Activated naive CD8-positive, alpha-beta T cell treated with anti-CD3 and anti-CD28 coated beads for 36 hours (primary cell): ENCODE measurements at places on chromosomes 7 and 10.

GRCh38 chr10:102269017-102269416 lies 23.7 kb downstream of the GBF1 start:
- H3K4me3 ChIP-seq = no peak overlapping the region
- H3K36me3 ChIP-seq = peaks cover 13% of the 10 kb centered on the region
- H3K27ac ChIP-seq = no peak overlapping the region
- DNase-seq = no peak

GRCh38 chr10:4370376-4370775 lies 455.6 kb upstream of the AKR1E2 start:
- no peaks in the 10 kb centered on the region for H3K4me1 ChIP-seq
- H3K27ac ChIP-seq = no peak overlapping the region
- no peak overlapping the region for H3K4me3 ChIP-seq
- H3K36me3 ChIP-seq = no peaks in the 10 kb centered on the region
- DNase-seq = no peak

DNA sequence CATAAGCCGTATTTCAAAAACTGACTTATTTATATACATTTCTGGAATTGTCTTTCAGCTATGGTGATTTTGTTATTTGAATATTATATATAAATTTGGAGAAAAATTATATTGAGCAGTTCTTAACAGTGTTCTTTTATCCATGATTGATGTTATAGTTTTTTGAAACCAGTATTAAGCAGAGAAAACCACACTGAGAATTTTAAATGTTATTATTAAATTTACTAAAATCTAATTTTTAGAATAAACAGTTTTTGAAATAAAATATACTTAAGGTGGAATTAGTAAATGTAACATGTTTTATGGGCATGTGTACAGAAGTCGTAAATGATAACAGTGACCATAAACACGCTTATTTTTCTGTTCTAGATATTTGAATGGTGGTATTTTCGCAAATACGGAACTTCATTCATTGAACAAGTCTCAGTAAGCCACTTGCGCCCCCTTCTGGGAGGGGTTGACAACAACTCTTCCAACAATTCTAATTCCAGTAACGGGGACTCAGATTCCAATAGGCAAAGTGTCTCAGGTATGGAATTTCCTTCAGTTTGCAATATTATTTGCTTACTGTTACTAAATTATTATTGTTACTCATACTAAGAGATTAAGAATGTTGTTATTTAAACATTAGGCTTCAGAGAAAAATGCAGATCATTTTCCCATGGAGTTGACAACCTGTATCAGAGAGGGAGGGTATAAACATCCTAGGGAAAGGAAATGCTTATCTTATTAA lies 166.1 kb downstream of the ST7 start:
- H3K27me3 ChIP-seq = no peaks in the 10 kb centered on the region
- DNase-seq = peak; percentile 67
- peaks cover 3% of the 10 kb centered on the region for H3K36me3 ChIP-seq
- H3K4me1 ChIP-seq = peaks cover 5% of the 10 kb centered on the region
- H3K4me3 ChIP-seq = no peak overlapping the region

- H3K4me3 ChIP-seq = no peak overlapping the region
- no peaks in the 10 kb centered on the region for H3K27me3 ChIP-seq
- H3K36me3 ChIP-seq = peaks cover 12% of the 10 kb centered on the region
- peaks cover 45% of the 10 kb centered on the region for H3K4me1 ChIP-seq
- DNase-seq = no peak
Measured at GRCh38 chr10:124708922-124709520, 35.2 kb downstream of the FAM53B start.

DNA sequence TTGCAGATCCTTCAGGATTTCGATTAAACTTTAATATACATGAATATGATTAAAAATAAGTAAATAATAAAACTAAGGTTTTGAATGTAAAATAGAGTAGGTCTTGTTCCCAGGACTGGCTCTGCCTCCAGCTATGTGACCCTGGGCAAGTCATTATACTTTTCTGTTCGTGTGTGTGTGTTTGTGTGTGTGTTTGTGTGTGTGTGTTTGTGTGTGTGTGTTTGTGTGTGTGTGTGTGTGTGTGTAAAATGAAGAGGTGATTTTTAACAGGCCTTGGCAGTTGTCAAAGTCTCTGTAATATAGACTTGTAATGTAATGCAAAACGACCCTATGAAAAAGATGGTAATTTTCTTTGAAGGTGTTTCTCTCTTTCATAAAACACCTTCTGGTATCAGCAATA lies 79.2 kb downstream of the HGF start:
- no peak overlapping the region for H3K4me3 ChIP-seq
- no peaks in the 10 kb centered on the region for H3K36me3 ChIP-seq
- no peaks in the 10 kb centered on the region for H3K4me1 ChIP-seq
- no peak overlapping the region for H3K27ac ChIP-seq
- no peak for DNase-seq

DNA sequence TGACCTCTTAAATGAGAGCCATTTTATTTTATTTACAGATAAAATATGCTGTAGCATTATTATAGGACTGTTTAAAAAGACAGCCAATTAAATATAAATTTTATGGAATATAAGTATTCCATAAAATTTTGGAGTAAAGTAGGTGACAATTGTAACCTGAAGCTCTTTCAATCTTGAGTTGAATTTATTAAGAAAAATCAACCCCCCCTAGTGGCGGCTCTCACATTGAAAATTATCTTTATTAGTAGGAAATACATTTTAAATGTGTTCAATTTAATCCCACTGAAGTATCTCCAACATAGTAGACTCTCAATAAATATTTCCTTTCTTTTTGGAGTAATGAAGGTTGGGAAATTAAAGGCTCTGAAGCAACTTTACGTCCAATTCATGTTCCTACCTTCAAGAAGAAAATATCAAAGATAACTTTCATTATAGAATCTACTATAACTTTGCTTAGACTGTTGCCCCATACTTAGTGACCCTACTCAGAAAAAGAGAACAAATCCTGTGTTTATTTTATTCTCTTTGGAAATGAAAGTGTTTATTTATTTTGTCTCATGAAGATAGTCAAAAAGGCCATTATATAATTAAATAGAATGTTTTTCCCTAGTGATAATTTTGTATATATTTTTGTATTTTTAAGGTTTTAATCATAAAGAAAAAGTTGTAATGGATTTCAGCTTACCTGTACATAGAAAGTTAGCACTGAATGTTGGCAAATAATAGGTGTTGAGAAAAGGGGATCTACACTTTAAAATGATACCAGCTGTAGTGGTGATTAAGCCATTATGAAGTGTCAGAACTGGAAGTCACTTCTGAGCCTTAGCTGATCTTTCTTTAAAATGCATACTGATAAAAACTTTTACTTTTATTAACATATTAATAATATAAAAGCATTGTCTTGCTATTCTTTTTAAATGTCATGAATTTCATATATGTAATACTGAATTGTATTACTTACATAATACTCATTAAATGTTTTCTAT lies 3.3 kb downstream of the AHR start:
- no peak overlapping the region for H3K27ac ChIP-seq
- H3K36me3 ChIP-seq = peaks cover 21% of the 10 kb centered on the region
- peaks cover 45% of the 10 kb centered on the region for H3K4me1 ChIP-seq
- peak overlapping the region; percentile 40 for H3K4me3 ChIP-seq
- no peaks in the 10 kb centered on the region for H3K27me3 ChIP-seq

- H3K27ac ChIP-seq = no peak overlapping the region
- no peaks in the 10 kb centered on the region for H3K27me3 ChIP-seq
- DNase-seq = no peak
- no peaks in the 10 kb centered on the region for H3K36me3 ChIP-seq
Measured at GRCh38 chr7:249989-250388, 40.0 kb upstream of the FOXL3 start.

GRCh38 chr10:128174581-128175559 lies 48.6 kb upstream of the MKI67 start:
- no peak for DNase-seq
- H3K27ac ChIP-seq = no peak overlapping the region
- H3K36me3 ChIP-seq = peaks cover 3% of the 10 kb centered on the region
- no peaks in the 10 kb centered on the region for H3K27me3 ChIP-seq

- H3K27ac ChIP-seq = no peak overlapping the region
- no peaks in the 10 kb centered on the region for H3K27me3 ChIP-seq
- no peak overlapping the region for H3K4me3 ChIP-seq
- no peaks in the 10 kb centered on the region for H3K36me3 ChIP-seq
Measured at GRCh38 chr10:59372543-59372942, 10.2 kb upstream of the FAM13C start.

- peaks cover 22% of the 10 kb centered on the region for H3K36me3 ChIP-seq
- no peak for DNase-seq
- no peaks in the 10 kb centered on the region for H3K27me3 ChIP-seq
- no peak overlapping the region for H3K27ac ChIP-seq
- no peak overlapping the region for H3K4me3 ChIP-seq
Measured at GRCh38 chr7:55966851-55967250, 2.5 kb downstream of the NIPSNAP2 start.

- peaks cover 37% of the 10 kb centered on the region for H3K4me1 ChIP-seq
- peak overlapping the region; percentile 81 for H3K4me3 ChIP-seq
- peaks cover 33% of the 10 kb centered on the region for H3K36me3 ChIP-seq
- DNase-seq = no peak
- H3K27ac ChIP-seq = peak overlapping the region; percentile 86
Measured at GRCh38 chr10:89301232-89301631, 614 bp upstream of the IFIT2 start.

GRCh38 chr10:103843854-103844570 lies 11.4 kb downstream of the SH3PXD2A start:
- peaks cover 13% of the 10 kb centered on the region for H3K4me1 ChIP-seq
- no peaks in the 10 kb centered on the region for H3K36me3 ChIP-seq
- no peaks in the 10 kb centered on the region for H3K27me3 ChIP-seq
- no peak overlapping the region for H3K27ac ChIP-seq
- no peak overlapping the region for H3K4me3 ChIP-seq
